Stimulated activated CD4-positive, alpha-beta T cell treated with anti-CD3 and anti-CD28 coated beads, Interleukin-1b, Interleukin-23, amount 100 ng/mL, for 24 hours (primary cell): ENCODE measurements at places on chromosomes 6 and 20.

- no peak for DNase-seq
Observed at GRCh38 chr20:59837623-59838394, 95.6 kb downstream of the SYCP2 start.

DNA sequence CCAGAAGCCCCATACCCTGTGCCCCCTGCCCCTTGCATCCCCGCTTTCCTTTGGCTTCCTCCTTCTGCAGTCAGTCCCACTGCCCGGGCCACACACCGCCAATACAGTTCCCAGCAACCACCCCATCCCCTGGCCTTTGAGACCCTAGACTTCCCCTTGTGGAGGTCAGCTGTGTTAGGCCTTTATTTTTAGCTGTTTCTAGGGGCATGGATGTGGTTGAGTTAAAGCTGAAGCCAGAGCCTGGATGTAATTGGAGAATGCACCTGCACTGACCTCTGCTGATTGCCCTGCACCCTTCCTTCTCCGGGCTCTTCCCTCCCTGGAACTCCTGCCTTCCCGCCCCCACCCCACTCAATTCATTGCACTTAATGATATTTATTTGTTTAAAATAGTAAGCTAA is 33.9 kb downstream of the LYRM2 start:
- no peak for DNase-seq

DNA sequence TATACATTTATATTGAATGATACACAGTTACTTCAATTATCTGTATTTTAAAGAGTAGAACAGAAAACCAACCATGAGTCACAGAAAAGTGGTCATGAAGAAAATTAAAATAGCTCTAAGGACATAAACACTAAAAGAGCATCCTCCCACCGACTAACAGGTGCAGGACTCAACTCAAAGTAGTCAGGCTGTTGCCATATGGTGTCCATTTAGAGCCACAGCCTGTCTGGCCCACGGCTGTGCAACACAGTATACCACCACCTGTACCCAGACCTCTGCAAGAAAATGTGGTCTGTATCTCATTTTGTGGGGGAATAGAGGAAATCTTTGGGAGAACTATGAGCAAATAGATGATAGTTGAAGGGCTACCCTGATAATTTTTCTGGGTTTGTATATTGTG is 449.8 kb upstream of the RNF217 start:
- DNase-seq, result no peak

DNA sequence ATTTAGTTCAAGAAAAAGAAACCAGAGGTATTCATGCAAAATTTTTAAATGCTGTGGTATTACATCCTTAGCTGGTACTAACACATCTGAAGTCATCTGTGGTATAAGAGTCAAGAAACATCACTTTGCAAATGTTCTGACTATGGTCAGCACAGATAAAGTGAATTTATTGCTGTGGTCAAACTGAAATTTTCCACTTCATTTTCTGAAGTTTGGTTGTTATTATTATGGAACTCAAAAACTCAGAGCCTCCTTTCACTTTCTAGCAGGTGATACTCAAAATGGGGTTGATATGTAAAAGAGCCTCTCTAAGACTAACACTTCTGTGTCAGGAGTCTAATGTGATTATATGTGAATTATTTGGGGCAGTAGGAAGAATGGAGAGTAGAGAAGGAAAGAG is 257.8 kb downstream of the RNGTT start:
- no peak for DNase-seq

DNA sequence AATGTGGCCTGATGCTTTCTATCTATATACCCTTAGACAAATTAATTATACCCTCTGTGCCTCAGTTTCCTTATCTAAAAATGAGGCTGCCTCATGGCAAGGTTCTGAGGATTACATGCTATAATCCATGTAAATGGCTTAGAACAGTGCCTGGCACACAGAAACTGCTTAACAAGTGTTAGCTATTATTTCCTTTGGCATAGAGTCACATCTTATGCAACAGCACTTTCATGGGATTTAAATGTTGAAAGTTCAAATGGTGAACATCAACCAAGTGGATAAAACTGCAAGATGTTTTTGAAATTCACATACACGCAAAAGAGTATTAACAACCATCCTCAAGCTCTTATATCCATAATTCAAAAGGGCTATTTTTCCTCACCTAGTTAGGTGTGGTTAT is 202.8 kb upstream of the JAG1 start:
- DNase-seq, result no peak

DNA sequence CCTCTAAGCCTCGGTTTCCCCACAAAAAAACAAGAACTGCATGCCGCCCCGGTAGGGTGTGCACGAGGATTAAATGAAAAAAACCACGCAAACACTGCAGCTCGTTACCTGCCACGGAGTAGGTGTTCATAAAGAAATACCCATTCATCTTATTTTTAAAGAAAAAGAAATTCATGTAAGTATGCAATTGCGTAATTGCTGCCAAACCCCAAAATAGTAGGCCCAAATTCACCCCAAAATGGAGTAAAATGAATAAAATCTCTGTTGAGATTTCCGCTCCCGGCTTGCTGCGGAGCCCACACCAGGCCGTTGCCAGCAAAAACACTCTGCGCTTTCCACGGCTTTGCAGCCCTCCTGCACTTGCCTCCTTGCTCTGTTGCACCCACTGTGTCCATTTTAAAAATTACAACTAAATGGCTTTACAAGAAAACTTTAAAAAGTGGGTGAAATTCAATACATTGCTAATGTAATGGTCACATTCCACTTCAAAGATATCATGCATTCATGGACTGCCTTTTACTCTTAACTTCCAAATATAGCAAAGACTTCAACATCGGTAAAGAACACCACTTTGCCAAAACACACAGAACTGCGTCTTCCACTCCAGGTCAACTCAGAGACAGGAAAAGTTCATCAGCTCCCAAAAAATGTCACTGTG is 125.0 kb downstream of the ZMYND8 start:
- no peak for DNase-seq

- no peak for DNase-seq
Observed at GRCh38 chr6:158947284-158947683, 52.7 kb downstream of the RSPH3 start.

- no peak for DNase-seq
Observed at GRCh38 chr6:90678049-90678779, 91.3 kb upstream of the MAP3K7 start.
